ENCODE measurements at places on chromosomes 13 and 19.
A peak's percentile ranks its signal among the peaks of the same experiment; 100 is the strongest.

GRCh38 chr13:40488869-40489391 is 177.5 kb downstream of the FOXO1 start:
- DNase-seq = no peak

- peak; percentile 87 for DNase-seq
Measured at GRCh38 chr19:12676384-12676792, 5.3 kb downstream of the DHPS start.

DNA sequence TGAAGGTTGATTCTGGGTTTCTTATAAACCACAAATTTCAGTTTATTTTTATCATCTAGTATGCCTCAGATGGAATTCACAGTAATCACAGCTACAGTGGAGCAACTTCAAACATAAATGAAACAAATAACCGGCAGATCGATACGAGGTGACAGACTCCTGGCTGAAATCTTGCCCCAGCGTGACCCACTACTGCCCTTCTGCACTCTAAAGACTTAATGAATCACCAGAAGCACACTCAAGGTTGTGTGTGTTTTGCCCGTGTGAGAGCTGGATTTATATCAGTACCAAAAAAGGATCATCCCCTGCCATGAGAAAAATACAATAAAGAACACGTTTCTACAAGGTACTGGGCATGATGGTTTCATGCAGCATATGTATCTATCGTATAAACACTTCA is 161.7 kb downstream of the KLF12 start:
- DNase-seq = no peak

GRCh38 chr13:35838356-35838755 is 292.8 kb downstream of the DCLK1 start:
- DNase-seq = no peak

GRCh38 chr13:110398564-110399507 is 91.8 kb downstream of the COL4A2 start:
- DNase-seq = no peak

GRCh38 chr13:43489233-43489632 is 297.5 kb downstream of the ENOX1 start:
- DNase-seq = no peak

- peak; percentile 43 for DNase-seq
Measured at GRCh38 chr19:4803736-4804695, 12.5 kb downstream of the FEM1A start.

- DNase-seq = no peak
Measured at GRCh38 chr19:5559804-5560133, 8.0 kb downstream of the TINCR start.

GRCh38 chr19:48881741-48882657 is 9.8 kb downstream of the PPP1R15A start:
- DNase-seq = peak; percentile 48

GRCh38 chr13:31815361-31816144 is 76.2 kb downstream of the RXFP2 start:
- no peak for DNase-seq

DNA sequence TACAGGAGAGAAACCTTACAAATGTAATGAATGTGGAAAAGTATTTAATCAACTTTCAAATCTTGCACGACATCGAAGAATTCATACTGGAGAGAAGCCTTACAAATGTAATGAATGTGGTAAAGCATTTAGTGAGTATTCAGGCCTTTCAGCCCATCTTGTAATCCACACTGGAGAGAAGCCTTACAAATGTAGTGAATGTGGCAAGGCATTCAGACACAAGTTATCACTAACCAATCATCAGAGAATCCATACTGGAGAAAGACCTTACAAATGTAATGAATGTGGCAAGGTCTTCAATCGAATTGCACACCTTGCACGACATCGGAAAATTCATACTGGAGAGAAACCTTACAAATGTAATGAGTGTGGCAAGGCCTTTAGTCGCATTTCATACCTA is 13.6 kb upstream of the ZNF610 start:
- no peak for DNase-seq

GRCh38 chr19:49808711-49809159 is 4.4 kb downstream of the FUZ start:
- DNase-seq = peak; percentile 91

DNA sequence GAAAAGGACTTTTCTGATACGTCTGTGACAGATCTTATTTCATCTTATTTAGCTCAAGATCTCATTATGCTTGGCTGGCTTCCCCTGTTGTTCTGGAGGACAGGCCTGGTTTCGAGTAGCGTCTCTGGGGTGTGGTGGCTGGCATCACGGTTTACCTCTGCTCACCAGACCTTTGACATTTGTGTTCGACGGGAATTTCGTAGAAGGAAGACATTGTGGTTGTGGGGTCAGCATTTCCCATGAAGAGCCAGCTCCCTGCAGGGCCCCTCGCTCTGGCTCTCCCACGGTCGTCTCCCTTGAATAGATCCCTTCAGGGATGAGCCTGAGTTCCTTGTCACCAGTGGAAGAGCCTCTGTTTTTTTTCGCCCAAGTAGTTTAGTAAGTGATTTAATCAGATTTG is 78.6 kb upstream of the TEX29 start:
- DNase-seq = no peak

- DNase-seq = no peak
Measured at GRCh38 chr13:114152285-114152645, 19.8 kb upstream of the RASA3 start.

DNA sequence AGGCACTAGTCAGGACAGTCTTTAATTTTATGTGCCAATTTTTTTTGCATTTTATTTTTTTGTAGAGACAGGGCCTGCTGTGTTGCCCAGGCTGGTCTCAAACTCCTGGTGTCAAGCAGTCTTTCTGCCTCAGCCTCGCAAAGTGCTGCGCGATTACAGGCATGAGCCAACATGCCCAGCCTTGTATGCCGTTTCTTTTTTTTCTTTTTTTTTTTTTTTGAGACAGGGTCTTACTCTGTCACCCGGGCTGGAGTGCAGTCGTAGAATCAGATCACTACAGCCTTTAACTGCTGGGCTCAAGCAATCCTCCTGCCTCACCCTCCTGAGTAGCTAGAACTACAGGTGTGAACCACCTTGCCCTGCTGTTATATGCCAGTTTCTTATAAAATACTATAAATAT is 26.4 kb downstream of the BORA start:
- DNase-seq = no peak

GRCh38 chr13:61830475-61830874 is 414.8 kb upstream of the PCDH20 start:
- no peak for DNase-seq

DNA sequence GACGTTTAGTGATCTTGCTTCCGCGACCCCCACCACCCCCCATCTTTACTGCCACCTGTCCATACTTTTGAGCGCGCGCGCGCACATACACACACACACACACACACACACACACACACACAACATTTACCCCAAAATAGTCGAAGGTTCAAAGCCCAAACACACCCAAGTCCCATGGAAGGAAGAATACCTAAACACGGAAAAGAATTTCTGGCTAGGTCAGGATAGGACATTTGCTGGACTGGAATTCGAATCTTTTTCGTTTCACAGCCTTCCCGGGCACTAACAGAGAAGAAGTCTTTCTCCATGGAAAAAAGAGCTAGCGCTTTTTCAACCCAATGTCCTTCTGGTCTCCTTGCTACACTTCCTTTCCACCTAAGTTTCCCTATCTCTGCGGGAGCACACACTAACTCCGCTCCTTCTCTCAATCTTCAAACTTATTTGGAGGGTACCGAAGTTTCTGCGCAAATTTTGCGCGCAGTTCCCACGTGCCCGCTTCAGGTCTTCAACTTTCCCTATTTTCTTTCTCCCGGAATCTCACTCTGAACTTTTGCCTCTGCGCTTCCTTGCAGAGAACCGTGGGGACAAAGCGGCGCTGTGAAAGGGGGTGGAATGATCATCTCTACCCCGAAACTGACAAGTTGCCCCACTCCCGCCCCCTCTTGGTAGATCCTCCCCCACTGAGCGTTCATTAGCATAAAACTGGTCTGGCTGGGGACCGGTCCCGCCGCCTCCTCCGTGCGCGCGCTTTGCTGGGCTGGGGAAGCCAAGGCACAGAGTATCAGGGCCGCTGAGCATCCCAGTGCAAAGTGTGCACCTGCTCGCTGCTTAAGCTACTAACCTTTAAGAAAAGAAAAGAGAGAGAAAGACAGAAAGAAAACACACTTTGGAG is 2.7 kb downstream of the DACH1 start:
- DNase-seq = no peak

DNA sequence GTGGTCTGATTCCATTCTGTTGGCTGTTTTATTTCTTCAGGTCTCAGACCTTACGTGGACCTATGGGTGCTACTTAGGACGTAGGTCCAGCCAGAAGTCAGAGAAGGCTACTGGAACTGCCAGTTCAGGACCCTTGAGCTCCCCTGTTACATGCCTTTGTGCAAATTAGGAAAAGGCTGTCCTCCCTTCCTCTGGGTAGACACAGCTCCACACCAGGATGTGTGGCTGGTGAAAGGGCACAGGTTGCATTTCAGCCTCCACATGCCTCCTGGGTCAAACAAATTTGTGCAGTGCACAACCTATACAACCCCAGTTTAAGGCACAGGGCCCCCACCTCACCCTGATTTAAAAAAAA is 43.9 kb upstream of the MAP3K10 start:
- no peak for DNase-seq

DNA sequence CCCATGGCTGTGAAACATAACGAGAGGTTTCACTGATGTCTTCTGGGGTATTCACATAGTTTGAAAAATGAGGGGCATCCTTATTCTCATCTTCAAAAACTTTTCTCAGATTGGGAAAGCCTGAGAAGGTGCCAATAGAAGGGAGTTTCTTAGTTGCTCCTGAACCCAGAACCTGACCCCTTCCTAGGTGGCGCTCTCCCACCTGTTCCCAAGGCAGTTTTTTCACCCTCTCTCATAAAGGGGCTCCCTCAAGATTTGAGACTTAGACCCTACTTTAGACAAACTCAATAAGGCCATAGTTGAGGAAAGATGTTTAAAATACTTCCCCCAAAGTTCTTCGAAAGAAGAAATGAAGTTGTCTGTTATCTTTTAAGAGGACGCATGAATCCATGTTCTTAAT is 142.2 kb downstream of the FGF9 start:
- no peak for DNase-seq

DNA sequence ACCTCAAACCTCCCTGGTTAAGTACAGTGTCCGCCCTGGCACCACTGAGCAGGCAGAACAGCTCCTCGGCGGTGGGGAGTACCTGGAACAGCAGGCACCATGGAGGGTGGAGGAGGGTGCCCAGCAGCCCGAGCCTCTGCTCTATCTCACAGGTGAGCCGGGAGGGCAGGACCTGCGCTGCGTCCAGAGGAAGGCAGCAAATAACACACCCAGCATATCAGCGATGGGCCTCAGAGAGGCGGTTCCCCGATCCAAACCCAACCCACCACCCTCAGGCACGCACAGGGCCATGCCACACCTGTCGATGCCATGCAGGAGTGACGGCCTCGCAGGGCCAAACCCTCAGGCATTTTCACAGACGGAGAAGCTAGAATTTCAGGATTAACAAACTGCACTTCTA is 11.8 kb downstream of the PEPD start:
- no peak for DNase-seq

- no peak for DNase-seq
Measured at GRCh38 chr19:40155749-40156265, 35.4 kb upstream of the MAP3K10 start.

GRCh38 chr13:23899555-23899954 is 2.3 kb upstream of the C1QTNF9B start:
- DNase-seq = no peak

DNA sequence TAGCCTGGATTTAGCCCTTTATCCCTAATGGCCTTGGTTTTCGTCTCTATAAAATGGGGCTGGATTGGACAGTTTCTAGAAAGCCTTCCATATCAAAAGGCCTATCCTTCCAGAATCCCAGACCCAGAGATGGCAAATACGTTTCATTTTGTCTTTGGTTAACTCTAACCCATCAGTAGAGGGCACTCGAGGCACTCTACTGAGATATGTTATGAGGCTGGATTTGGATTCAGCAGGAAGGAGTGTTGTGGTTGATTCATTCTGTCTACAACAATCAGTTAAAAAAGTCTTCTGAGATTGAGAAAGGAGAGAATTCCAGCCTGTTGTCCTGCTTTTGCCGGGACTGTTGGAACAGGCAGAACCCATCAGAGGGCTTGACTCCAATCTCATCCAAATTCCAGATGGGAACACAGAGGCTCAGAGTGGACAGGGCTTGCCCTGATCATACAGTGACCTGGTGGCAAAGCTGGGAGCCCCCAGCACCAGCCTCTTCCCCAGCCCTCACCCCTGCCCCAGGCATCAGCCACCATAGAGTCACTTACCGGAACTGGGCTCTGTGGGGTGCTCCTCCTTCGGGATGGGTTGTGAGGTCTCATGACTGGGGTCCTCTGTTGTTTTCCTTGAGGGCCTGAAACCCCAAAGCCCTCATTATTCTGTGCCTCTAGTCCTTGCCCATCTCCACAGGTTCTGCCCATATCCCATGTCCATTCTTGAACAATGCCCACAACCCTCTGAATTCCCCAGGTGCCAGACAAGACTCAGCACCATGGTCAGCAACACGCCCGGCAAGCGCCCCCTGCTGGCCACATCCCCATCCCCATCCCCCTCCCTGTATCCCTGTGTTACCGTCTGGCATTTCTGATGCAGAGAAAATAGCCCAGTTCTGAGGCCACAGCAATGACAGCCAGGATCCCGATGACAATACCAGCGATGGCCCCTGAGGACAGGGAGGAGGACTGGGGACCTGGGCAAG is 12.3 kb upstream of the ZNF180 start:
- no peak for DNase-seq

DNA sequence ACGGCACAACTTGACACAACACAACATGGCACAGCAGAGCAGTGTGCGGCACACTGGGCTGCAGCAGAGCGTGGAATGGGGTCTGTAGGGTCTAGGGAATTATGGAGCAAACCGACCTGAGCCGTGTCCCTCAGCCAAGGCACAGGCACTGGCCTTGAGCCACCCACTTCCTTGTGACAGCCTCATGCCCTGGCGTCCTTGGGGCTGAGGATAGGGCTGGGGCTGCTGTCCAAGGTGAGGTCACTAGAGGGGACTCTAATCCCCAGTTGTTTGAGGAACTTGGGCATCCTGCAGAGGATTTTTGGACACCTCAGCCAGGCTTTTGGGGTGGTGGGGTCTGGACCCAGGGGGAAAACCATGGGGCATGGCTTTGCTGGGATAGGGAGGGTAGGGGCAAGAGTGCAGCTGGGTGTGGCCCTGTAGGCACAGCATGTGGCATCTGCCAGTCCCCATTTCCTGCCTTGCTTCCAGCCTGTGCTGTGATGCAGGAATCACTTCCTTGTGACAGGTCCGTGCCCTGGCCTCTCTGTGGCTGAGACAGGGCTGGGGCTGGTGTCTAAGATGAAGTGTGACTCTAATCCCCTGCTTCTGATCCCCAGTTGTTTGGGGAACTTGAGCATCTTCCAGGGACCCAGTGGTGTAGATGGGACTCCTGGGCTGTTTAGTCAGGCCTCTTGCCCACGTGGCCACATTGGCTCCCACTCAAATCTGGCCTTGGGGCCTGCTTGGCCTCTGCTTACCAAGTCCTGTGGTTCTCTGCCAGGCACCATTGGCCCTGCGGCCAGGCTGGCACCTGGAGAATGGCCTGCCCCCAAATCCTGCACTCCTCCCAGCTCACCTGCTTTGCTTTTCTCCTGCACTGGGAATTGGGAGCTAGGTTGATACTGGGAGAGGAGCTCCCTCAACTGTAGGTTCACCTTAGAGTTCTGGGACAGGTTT is 78.5 kb downstream of the SCGB2B2 start:
- DNase-seq = no peak
